ENCODE measurements at places on chromosomes 11 and 22.

DNA sequence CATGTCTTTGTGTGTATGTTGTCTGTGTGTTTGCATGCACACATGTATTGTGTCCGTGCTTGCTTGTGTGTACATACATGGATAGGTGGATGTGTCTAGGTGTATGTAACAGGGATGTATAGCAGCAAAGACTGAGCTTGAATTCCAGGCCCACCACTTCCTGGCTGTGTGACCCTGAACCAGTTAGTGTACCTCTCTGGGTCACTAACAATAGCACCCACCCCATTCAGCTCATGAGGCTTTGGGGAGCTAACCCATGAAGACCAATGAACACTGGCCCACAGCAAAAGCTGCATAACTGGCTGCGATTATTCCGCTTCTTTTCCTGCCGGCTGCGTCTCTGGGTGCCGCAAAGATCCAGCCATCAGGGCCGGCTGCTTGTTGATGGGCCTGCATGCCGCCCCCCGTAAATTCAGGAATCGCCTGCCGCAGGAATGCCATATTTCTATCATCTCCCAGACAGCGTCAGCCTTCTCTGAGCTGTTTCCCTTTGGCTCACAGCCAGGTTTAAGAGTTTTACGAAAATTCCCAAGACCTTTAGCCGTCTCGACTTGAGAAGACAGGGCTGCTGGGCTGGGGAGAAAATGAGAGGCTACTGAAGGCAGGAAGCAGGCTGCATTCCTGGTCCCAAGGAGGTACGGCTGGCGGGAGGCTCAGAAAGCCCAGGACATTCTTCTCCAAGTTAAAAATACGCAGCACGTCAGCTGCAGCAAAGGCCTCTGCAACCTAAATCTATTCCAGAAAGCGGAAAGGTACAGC is 224.6 kb downstream of the MN1 start:
- no peak for DNase-seq

DNA sequence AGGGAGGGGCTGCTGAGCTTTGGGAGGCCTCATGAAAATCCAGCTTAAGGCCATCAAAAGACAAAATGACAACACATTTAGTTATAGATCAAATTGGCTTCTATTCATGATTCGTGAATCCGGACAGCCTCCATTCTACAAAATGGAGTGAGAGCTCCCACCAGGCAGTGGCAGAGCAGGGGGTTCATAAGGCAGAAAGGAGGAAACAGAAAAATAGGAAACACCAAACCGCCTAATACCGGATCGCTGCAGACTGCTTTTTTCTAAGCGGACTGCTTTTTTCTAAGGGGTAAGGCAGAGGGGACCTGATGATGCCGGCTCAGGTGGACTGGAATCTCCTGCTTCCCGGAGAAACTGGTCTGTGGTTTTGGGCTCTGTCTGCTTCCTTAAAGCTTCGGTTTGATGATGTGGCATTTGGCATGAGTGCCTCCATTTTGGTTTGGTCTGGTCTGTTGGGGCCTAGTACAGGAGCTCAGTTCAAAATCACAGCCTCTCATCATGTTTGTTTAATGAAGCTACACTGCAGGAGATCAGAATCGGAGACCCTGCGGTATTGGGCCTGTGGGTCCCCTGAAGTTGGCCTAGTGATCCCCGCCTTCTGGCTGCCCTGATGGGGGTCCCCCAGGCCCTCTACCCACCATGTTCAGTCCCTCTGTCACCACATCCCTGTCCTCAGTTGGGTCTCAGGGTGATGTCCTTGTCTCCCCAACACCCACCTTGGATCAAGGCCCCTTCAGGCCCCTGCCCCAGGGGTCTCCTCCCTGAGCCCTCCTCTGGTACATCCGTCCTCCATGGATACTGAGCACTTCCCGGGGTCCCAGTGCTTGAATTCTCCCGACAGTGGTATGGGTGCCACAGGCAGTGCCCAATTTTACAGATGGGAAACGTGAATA is 1.2 kb downstream of the ALDH3B1 start:
- DNase-seq = no peak

- DNase-seq = no peak
Measured at GRCh38 chr11:112465433-112466024, 204.9 kb upstream of the PLET1 start.

DNA sequence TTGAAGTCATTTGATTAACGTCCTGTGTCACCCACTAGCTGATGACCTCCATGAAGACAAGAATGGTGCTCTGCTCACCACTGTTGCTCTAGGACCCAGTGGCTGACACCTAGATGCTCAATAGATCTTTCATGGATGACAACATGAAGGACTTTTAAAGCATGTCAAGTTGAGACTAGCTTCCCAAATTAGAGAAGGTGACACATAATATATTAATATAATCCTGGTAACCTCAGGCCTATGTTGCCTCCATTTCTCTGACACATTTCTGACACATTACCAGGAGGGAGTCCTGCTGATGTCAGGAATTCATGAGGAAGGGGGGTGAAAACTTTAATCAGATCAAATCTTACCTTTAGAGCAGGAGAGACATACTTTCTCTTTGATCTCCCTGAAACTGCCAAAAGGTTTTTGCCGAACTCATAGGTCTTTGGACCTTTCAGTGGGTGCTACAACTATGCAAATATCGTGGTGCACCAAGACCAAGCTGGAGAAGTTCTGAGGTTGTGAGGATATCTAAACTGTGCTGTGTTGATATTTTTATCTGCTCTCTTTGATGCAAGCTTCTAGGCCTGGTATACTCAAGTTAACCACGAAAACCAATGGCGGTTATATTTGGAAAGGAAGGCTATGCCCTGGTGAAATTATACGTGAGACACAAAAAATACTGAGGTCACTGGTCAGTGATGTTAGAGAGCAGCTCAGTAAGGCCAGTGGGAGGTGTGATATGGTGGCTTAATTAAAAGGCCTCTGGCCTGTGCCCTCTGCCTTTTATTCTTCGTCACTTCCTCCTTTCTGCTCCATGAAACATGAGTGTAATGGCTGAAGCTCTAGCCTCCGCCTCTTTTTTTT is 13.2 kb upstream of the AMPD3 start:
- DNase-seq = no peak

- no peak for DNase-seq
Measured at GRCh38 chr11:68135161-68135560, 14.0 kb upstream of the CHKA start.

GRCh38 chr11:2129308-2129698 is 9.9 kb downstream of the IGF2 start:
- DNase-seq = no peak

DNA sequence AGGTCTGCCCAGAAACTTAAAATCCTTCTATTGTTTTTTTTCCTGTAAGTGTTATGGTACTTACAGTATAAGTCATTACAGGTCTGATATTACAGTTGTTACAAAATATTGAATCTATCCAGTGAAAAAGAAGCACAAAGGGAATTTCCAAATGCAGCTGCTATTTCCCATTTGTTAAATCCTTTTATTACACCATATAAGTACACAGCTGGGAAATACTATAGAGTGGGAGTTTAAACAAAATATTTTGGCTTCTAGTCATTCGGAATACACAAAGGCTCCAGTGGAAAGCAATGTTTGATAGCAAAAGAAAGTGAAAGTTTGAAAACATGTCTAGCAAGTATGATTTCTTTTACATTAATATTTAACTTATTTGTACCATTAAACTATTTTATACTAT is 18.0 kb downstream of the SOX6 start:
- no peak for DNase-seq

DNA sequence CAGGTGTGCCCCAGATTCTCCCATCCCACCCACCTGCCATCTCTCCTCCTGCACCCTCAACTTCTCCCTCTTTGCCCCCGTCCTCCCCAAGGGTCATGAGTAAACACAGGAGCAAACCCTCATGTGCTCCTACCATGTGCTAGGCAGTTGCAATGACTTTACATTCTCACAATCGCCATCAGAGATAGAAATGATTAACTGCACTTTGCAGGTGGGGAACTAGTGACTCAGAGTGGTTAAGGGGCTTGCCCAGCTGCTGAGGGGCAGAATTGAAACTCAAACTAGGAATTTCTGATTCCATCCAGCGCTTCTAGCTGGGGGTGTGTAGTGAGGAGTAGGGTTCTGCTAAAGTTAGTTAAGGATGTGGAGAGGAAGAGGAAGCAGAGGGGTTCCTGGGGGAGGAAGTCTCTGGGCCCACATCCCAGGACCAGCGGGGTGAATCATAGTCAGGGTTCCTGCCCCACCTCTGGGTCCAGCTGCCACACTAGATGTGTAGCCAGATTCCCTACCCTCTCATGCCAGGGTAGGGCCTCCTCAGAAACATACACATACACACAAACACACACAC is 16.0 kb upstream of the PRG2 start:
- DNase-seq = no peak

DNA sequence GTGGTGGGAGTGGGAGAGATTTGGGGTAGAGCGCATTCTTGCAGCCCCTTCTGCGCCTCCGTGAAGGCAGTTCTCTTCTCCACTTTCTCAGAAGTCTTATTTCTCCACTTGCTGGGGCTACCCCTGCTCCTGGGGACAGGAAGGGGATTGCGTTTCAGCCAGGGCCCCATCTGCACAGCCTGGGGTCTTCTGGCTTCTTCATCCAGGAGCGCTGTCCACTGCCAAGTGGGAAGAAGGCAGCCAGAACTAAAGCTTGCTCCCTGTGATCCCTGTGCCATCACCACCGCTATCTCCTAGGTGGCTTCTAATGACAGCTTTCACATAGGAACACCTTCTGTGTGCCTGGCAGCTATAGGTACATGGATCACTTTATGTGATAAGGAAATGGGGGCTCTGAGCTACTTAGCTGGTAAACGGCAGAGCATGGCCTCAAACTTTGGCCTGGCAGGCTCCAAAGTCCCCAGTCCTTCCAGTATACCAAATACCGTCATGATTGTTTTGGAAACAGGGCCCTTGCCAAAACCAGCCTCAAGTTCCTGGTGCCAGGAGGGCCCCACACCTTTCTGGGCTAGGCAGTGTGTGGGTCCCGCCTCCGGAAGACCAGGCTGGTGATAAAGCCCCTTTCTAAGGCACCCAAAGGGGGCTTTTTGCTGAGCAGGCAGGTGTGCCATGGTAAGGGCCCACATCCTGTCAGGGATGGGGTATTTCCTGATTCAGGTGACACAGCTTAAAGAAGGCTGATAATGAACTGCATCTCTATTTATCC is 60.4 kb upstream of the PAX6 start:
- no peak for DNase-seq

GRCh38 chr11:123707206-123707605 is 34.3 kb downstream of the ZNF202 start:
- DNase-seq = no peak

DNA sequence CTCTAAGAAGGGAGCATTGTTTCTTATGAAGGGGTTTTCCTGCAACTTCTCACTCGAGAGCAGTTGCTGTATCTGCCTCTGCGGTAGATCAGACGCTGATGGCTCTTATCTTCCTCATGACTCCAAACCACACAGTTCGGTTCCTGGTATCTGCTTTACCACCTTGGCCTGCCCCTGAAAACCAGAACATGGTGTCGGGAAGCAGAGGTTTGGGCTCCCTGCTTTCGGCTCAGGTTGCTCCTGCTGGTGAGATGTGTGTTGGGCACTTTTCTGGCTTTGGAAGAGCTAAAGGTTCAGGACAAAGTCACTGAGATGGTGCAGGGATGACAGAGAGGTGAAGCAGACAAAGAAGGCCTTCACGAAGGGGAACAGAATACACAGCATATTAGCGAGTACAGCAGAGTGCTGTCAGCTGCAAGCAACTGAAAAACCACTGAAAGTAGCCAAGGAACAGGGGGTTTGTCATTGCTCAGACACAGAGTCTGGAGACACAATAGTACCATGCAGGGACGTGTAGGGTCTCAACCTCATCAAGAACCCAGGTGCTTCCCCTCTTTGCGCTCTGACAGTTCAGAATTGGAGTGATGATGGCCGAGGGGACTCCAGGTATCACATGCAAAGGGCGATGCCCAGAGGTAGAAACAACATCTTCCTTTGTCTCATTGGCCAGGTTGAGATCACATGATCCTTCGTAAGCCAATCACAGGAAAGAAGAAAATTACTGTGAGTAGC is 11.9 kb upstream of the CSF2RB start:
- DNase-seq = no peak

DNA sequence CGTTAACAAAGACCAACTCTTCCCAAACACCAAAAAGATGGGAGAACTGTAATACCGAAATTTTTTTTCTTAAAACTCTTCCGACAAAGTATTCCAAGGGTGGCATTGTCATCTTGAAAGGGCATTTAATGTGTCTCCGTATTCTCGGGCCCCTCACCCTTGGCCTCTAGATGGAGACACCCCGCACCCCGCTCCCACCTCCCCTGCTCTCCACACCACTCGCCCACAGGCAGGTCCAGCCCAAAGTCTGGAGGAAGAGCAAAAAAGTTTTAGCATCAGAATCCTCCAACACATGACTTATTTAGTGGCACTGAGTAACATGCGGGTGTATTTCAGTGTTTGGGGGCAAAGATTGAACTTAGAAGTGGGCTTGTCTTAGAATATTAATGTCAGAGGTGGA is 20.7 kb downstream of the SPATA19 start:
- no peak for DNase-seq

- DNase-seq = no peak
Measured at GRCh38 chr22:32765132-32765618, 36.3 kb upstream of the TIMP3 start.

DNA sequence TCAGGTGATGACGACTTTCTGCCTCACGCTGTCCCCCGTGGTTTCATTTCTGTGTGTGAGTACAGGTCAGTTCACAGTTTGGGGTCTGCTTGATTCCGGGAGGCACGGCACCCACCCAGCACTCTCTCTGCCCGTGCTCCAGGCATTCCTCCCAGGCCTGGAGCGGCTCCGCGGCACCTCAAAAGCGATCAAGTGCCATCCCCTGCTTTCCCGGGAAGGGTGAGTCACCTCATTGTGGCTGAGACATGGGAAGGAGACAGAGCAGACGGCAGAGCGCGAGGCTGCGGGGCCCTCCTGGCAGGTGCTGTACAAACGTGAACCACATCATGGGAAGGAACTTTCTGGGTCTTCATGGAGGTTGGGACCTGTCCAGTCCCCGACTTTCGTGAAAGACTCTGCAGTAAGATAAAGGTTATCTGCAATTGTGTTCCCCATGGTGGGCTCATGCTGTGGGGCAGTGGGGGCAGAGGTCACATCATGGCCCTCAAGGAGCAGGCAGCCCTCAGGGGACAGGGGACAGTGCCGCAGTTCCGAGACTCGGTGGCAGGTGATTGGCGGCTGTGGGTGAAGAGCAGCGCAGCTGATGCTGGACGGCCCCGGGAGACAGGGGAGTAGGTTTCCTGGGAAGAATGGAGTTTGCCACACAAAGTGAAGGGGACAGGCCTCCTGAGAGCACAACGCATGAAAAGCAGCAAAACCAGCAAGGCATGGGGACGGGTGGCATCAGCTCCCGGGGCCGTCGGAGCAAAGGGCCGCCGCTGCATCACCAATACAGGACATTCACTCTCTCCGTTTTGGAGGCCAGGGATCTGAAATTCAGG is 65.3 kb downstream of the CELSR1 start:
- DNase-seq = no peak

All from midbrain (tissue), 1 donor.